ENCODE measurements at places on chromosomes 12 and 14. TPM values are rescaled to one million over a fixed set of nuclear protein-coding genes. Genes with fewer than 3 reads are reported as not detected.

DNA sequence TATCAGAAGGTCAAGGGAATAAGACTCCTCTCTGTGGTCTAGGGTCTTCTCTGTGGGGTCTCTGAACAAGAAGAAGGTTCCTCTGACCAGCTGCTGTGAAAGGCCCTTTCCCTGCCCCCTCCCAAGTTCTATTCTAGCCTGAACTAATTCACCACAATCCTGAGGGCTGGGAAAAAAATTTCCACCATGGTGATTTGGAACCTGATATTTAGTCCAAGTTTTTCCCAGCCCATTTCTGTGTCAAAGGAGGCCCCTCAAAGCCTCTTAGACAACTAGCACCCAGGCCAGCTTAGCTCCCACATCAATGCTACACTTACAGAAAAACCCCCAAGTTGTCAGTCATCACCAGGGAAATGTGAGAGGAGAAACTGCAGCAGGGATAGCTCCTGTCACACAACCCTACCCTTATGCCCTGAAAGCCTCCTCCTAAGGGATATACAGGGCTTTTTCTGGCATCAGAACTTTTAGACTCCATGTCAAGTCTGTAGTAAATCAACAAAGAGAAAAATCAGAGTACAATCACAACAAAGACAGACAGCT is 4.5 kb downstream of the FMNL3 start:
- no peak for DNase-seq

The DPY19L2 gene
- polyA plus RNA-seq = 3.9 TPM

GRCh38 chr12:19834592-19834991 is 395.3 kb downstream of the AEBP2 start:
- no peak for DNase-seq

DNA sequence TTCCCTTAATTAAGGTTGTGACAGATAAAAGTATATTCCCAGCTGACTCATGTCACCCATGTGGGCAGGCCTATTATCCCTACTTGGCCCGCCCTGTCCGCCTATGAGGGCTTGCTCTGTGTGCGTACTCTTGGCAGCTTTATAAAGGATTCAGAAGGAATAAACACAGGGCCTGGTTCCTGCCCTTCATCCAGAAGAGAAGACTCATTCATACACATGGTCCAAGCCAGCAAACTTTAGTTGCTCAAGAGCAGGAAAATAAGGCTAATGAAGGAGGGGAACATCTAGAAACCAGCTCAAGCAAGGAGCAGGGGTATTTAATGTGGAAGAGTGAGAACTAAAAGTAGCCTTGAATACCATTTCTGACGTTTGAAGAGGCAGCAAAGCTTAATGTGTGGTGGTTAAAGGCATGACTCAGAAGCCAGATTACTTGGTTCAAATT is 141.9 kb downstream of the CRADD start:
- no peak for DNase-seq

- no peak for DNase-seq
These were observed 58.0 kb upstream of the ELK3 start for GRCh38 chr12:96136161-96136560.

- peak; percentile 64 for DNase-seq
These were observed at the start of gene GDF11 for GRCh38 chr12:55742719-55743405. TSS of gene GDF11 (plus strand) at chr12:55743122. CDS start at chr12:55743317, 195 bp downstream.

Data from A549 (cell line).